ENCODE measurements at places on chromosomes 7 and 10. TPM values are rescaled to one million over a fixed set of nuclear protein-coding genes. Genes with fewer than 3 reads are reported as not detected.

The VAX1 gene
- total RNA-seq, result not detected

The GPR85 gene
- total RNA-seq, result 5.0 TPM

The ANAPC16 gene
- 26.3 TPM for total RNA-seq

- DNase-seq, result no peak
- H3K27ac ChIP-seq, result no peak overlapping the region
- H3K4me1 ChIP-seq, result peaks cover under 1% of the 10 kb centered on the region
- no peak overlapping the region for H3K4me3 ChIP-seq
- H3K36me3 ChIP-seq, result no peaks in the 10 kb centered on the region
Observed at GRCh38 chr7:33471636-33472242, 342.4 kb downstream of the BBS9 start.

DNA sequence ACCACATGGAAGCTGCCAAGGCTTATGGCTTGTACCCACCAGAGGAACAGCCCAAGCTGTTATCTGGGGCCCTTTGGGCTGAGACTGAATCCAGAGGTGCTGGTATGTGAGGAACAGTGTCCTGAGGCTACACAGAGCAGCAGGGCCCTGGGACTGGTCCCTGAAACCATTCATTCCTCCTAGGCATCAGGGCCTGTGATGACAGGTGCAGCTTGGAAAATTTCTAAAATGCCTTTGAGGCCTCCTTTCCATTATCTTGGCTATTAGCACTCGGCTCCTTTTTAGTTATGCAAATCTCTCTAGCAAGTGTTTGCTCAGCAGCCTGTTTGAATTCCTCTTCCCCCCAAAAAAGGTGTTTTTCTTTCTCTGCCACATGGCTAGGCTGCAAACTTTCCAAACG, 1151.7 kb upstream of the LRRN3 start:
- H3K4me3 ChIP-seq, result no peak overlapping the region
- no peak for DNase-seq
- H3K4me1 ChIP-seq, result no peaks in the 10 kb centered on the region
- no peak overlapping the region for H3K27ac ChIP-seq

GRCh38 chr10:31149835-31150512, 118.3 kb upstream of the ZNF438 start:
- DNase-seq, result no peak
- H3K36me3 ChIP-seq, result no peaks in the 10 kb centered on the region
- no peaks in the 10 kb centered on the region for H3K27me3 ChIP-seq
- no peak overlapping the region for H3K27ac ChIP-seq
- H3K4me1 ChIP-seq, result peaks cover 21% of the 10 kb centered on the region

- no peaks in the 10 kb centered on the region for H3K36me3 ChIP-seq
- H3K27ac ChIP-seq, result no peak overlapping the region
- DNase-seq, result no peak
Observed at GRCh38 chr10:97102441-97102840, 83.3 kb downstream of the SLIT1 start.

DNA sequence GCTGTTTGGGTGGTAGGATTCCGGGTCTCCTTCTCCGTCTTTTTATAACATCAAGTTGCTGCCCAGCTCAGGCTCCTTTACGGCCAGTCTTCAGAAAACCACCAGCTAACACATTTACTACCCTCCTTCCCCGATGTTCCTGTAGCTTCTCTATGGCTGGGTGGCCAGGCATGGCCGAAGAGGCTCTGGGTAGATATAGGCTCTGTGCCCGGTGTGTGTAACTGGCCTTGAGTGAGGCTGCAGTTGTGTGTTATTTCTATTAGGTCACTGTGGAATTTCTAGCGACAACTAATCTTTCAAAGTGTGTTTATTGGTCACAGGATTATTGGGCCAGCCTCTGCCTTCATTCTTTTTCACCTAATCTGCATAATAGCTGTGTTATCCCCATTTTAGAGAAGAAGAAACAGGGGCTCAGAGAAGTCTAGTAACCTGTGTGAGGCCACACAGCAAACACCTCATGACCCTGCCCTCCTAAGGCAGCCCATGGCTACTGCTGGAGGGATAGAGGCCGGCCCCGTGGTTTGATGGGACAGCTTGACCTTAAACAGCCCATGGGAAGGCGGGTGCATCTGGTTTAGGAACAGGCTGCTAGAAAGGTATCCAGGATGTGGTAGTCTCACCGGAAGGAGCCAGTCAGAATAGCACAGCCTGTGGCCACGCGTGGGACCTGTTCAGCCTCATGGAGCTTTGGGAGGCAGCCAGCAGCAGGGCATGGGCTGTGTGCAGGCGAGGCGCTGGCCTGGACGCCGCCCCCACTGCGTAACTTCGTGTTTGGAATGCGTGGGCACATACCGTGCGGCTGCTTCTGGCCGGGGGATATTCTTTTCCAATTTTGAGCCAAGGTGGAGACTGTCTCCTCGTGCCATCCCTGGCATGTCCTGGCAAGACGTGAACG, 29.7 kb downstream of the HTRA1 start:
- no peak overlapping the region for H3K27ac ChIP-seq
- no peak for DNase-seq
- H3K4me1 ChIP-seq, result peaks cover 20% of the 10 kb centered on the region

DNA sequence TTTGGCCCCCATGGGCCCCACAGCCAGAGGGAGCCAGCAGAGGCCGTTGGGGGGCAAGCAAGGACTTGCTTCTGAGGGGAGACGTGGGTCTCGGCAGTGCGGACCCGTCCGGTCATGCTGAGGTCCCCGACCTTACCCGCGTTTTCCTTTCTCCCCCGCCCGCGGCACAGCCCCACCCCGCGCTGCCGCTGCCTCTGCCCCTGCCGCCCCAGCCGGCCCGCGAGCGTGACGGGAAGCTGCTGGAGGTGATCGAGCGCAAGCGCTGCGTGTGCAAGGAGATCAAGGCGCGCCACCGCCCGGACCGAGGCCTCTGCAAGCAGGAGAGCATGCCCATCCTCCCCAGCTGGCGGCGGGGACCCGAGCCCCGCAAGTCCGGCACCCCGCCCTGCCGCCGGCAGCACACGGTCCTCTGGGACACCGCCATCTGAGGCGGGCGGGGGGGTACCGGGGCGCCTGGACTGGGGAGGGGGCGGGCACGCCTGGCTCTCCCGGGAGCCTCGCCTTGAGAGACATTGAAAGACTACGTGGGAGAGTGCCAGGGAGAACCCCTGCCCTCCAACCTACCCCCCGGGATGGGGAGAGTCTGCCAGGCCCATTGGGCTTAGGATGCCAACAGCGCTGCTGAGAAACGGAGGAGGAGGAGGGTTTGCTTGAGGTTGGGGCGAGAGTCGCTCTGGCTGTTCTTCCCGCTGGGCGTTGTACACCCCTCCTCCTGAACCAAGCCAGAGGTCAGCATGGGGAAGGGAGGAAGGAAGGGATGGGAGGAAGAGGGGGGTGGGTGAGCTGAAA, 9.9 kb downstream of the NYAP1 start:
- peaks cover 19% of the 10 kb centered on the region for H3K27me3 ChIP-seq
- no peak for DNase-seq
- H3K4me3 ChIP-seq, result no peak overlapping the region
- H3K4me1 ChIP-seq, result no peaks in the 10 kb centered on the region
- H3K27ac ChIP-seq, result no peak overlapping the region
- no peaks in the 10 kb centered on the region for H3K36me3 ChIP-seq

DNA sequence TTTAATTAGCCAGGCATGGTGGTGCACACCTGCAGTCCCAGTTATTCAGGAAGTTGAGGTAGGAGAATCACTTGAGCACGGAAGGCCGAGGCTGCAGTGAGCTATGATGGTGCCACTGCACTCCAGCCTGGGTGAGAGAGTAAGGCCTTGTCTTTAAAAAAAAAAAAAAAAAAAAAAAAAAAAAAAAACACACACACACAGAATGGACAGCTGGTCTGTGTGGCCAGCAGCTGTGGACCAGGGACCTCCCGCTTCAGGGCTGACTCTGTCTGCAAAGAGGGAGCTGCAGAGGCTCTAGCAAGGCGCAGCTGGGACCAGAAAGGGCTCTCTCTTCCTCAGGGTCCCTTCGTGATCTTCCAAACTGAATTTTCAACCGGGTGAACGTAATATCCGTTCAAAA, 53.6 kb upstream of the DNAAF5 start:
- H3K4me1 ChIP-seq, result peaks cover 7% of the 10 kb centered on the region
- H3K4me3 ChIP-seq, result no peak overlapping the region
- H3K27me3 ChIP-seq, result no peaks in the 10 kb centered on the region
- peaks cover 1% of the 10 kb centered on the region for H3K36me3 ChIP-seq
- DNase-seq, result no peak
